Kidney (tissue), 22 donors: ENCODE measurements at places on chromosomes 1 and 21.

- no peak for DNase-seq
Observed at GRCh38 chr1:238360474-238360873, 469.8 kb upstream of the ZP4 start.

GRCh38 chr1:10866321-10867093, 70.1 kb upstream of the CASZ1 start:
- peak; percentile 67 for DNase-seq

DNA sequence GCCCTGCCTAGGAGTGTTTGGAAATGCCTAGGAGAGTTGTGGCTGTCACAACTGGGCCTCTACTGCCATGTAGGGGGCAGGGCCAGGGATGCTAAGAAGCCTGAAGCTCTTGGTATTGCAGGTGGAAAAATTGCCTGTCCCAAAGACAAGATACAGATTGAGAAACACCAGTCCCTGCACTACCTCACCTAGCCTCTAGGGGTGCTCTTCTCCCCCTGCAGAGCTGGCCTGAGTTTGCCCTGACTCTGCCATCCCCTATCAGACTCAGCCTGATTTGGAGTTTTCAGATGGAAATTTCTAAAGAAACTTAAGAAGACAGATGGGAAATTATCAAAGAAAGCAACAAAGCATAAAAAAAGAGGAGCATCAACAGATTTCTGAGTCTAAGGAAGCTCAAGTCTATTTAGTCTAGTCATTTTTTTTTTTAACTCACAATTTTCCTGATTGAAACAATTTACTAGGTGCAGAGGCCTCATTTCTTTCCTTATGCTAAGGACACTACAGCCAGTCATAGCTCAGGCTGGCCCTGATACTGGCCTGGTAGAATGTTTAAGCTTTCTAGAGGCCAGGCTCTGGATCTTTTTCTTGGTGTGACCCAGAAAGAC, 61.4 kb upstream of the LRRN2 start:
- no peak for DNase-seq

DNA sequence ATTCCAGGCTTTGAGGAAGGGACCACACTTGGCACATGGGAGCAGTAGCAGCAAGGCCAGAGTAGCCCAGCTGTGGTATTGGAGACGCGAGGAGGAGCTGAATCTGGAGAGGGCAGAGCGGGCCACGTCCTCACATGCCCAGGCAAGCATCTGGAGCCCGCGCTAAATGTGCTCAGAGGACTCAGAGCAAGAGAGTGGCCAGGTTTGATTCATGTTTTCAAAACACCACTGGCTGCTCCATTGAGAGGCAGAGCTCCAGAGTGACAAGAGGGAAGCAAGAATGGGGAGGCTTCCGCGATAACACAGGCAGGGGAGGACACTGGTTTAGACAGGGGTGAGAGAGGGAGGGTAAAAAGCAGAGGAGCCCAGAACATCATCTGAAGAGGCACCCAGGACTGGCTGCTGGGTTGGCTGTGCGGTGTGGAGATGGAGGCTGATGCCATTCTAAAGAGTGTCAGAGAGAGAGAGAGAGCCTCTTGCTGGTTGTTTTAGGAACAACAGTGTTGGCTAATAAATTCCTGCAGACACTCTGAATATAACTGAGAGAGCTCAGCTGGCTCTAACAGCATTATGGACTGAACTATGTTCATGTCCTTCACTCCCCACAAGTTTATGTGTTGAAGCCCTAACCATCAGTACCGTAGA, 32.3 kb downstream of the RCAN1 start:
- no peak for DNase-seq

GRCh38 chr1:19400875-19401534, 84.3 kb downstream of the CAPZB start:
- DNase-seq: peak; percentile 10

DNA sequence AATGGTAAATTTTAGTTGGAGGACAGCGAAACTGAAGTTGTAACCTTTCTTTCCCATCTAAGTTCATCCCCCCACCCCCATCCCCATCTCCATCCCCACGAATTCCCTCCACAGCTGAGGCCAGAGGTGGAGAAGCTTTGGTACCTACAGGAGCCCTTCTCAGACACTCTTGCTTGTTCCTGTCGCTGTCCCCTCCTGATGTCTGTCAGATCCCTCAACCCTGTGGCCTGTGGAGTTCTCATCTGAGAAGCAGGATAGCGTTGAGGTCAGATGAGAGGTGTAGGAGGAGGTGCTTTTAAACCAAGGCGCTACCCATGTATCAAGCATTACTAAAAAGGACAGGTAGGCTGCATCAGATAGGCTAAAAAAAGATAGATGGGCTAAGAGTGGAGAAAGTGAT, 769 bp downstream of the NTPCR start:
- no peak for DNase-seq

DNA sequence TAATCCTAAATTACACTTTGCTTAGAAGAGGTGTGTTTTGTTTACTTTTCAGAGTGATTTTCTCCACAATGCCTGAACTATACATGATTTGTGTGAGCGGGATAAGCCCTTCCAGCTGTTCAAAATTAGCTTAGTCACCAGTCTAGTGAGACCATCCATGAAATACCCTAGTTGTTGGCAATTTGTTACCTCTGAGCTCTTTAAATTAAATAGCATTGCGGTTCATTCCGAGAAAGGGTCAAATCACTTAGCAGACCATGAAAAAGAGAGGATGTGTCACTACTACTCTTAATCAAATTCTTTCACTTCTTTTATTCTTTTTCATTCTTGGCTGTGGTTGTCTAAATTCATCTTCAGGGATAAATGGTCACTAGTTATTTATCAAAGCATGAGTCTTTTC, 11.9 kb upstream of the VAV3 start:
- DNase-seq: no peak

DNA sequence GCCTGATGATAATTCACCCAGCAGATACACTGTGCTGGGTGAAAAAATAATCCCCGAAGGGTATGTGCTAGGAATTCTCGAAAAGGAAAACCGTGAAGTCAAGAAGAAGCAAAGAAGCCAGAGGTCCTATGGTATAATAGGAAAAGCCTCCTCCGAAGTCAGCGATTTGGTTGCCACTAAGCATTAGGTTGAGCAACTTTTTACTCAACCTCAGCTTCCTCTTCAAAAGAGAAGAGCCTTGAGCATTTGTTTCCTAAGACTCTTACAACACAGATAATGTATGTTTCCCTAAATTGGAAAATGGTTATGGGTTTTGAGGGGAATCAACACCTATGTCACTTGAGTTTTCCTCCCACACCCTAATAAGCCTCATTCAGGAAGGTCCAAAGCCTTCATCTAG, 21.3 kb upstream of the MNDA start:
- peak; percentile 2 for DNase-seq

- no peak for DNase-seq
Observed at GRCh38 chr1:87495870-87496269, 167.2 kb downstream of the LMO4 start.

- DNase-seq: no peak
Observed at GRCh38 chr1:66938613-66939012, 13.8 kb downstream of the MIER1 start.

DNA sequence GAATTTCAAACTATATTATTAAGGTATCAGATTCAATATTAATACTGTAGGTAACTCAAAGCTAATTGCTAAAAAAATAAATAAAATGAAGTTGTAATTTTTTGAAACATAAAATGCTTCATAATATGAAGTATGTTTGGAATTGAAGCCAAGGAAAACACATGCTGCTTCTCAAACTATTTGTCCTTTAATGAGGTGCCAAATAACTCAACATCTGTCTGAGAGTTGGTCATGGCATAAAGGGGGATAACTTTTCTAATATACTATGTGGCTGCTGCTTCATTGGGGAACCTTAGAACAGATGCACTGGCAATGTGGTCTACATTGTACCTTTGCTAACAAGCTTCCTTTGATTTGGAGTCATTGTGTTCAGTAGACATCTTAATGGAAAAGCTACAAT, 96.7 kb downstream of the PDE4B start:
- DNase-seq: no peak

DNA sequence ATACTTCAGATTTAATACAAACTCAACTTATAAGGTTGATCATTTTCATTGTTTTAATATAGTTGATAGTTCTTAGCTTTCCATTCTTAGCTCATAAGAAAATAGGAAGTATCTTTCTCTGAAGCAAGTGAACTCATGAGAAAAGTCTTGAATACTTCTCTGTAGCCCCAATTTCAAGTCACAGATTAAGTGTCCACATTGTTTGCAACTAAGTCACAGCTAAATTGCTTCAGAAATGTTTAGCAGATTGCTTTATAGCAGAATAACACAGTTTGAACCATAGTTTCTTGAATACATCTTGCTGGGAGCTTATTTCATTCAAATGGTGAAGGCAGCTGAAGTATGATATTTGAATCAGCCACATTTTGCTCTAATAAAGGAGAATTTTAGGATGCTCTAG, 10.6 kb upstream of the PKN2 start:
- no peak for DNase-seq

- DNase-seq: no peak
Observed at GRCh38 chr1:109065137-109065536, 10.7 kb downstream of the TAF13 start.

GRCh38 chr1:157110686-157111085, 11.1 kb upstream of the ETV3L start:
- DNase-seq: no peak

DNA sequence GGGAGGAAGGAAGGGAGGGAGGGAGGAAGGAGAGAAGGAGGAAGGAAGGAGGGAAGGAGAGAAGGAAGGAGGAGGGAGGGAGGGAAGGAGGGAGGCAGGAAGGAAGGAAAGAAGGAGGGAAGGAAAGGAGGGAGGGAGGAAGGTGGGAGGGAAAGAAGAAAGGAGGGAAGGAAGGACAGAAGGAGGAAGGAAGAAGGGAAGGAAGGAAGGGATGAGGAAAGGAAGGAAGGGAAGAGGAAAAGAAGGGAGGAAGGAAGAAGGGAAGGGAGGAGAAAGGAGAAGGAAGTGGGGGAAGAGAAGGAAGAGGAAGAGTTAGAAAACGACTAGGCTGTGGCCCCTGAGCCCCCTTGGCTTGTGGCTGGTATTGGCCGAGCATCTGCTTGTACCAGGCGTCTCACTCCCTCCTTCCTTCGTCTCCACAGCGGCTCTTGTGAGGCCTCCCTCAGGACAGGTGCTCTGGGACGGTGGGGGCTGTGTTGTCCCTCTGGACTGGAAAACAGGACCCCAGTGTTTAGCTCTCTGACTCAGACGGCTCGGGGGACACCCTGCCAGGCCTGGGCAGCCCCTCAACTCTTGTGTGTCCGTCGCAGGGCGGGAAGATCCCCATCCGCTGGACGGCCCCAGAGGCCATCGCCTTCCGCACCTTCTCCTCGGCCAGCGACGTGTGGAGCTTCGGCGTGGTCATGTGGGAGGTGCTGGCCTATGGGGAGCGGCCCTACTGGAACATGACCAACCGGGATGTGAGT, 36.2 kb upstream of the C1QA start:
- no peak for DNase-seq

GRCh38 chr21:41180752-41181151, 12.8 kb downstream of the BACE2 start:
- no peak for DNase-seq

DNA sequence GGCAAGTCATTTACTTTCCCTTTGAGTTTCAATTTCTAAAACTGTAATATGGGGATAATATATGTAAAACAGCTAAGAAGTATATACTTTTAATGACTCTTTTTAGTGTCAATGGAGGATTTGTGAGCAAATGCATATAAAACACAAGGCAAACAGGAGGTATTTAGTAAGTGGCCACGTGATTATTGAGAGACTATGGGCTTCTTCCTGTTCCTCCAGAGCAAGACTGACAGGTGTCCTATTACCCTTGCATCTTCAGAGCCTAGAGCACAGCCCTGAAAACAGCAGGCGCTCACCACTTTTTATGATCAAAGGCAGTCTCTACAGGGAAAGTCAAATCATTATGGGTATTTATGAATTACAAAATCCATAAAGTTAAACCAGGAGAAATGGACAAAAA, 941 bp upstream of the ROR1 start:
- DNase-seq: no peak

- DNase-seq: no peak
Observed at GRCh38 chr1:83958704-83959103, 40.2 kb downstream of the TTLL7 start.

DNA sequence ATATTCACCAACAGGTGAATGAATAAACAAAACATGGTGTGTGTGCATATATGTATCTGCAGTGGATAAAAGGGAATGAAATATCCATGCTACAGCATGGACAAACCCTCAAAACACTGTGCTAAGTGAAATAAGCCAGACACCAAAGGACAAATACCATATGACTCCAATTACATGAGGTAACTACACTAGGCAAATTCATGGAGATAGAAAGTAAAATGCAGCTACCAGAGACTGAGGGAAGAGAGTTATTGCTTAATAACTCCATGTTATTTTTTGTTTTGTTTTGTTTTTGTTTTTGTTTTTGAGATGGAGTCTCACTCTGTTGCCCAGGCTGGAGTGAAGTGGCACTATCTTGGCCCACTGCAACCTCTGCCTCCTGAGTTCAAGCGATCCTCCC, 2.4 kb downstream of the ITLN1 start:
- DNase-seq: no peak

- DNase-seq: peak; percentile 61
Observed at GRCh38 chr1:18946550-18947381, 9.7 kb downstream of the IFFO2 start.

GRCh38 chr21:45995686-45996179, 14.2 kb downstream of the COL6A1 start:
- DNase-seq: no peak
